CD4-positive, alpha-beta T cell treated with Interleukin-4 for 4 hours (primary cell): ENCODE measurements at places on chromosomes 6 and 20.

DNA sequence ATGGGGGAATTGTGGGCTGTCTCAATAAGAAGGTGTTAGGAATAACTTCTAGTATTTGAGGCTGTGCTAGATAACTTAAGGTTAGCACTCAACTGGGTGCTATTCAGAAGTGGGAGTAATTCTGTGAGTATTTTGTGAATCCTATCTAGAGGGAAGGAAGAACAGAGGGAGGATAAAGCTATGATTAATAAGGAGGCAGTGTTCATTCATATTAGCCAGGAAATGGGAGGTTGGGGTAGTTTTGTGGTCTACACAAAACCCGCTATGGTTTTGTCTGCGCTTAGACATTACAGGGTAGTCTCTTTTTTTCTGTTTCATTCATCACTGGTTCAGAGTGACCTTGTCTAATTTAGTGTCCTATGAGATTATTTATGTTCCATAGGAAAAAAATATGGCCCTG is 341.0 kb downstream of the ARHGAP18 start:
- no peak for DNase-seq

GRCh38 chr20:5451643-5452210 is 135.0 kb upstream of the PROKR2 start:
- DNase-seq, result no peak

DNA sequence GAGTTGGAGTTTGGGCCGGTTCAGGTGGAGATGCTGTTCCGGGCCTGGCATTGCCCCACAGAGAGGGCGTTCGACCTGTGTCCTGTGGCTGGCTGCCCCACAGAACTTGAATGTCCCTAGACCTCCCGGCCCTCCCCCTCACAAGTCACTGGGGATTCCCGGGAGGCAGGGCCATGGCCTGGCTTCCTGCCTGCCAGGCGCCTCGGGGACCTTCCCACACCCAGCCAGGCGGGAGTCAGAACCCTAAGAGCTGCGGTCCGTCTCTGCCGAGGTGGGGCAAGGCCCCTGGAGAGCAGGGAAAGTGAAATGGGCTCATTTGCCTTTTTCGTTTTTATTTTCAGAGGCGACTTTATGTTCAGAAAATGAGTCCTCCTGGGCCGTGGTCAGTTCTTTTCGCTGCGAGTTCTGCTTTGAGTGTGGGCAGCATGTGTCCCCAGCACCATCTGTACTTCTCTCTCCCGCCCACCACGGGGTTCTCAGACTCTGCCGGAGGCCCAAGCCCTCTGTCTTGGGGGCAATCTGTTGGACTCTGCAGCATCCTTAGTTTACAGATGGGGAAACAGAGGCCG is 8.5 kb downstream of the RBM38 start:
- DNase-seq, result peak; percentile 29

DNA sequence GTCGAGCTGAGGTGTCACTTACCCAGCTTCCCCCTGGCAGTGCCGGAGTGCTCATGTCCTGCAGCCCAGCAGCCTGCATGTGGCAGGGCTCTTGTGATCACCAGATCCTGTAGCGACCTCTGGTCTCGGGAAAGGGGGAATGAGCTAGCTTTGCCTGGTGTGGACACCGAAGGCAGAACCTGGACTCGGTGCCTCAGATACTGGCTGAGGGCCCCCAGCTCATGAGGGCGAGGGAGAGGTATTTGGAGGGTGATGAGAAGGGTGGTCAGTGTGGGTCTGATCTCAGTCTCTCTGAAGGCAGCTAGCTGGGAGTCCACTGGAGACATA is 26.3 kb downstream of the SUN5 start:
- no peak for DNase-seq
